ENCODE measurements at places on chromosomes 12 and 14.

GRCh38 chr12:52699960-52700359, 3.4 kb downstream of the KRT77 start:
- DNase-seq = no peak

- no peak for DNase-seq
These were observed 3.0 kb upstream of the RBMS2 start for GRCh38 chr12:56518570-56518969.

DNA sequence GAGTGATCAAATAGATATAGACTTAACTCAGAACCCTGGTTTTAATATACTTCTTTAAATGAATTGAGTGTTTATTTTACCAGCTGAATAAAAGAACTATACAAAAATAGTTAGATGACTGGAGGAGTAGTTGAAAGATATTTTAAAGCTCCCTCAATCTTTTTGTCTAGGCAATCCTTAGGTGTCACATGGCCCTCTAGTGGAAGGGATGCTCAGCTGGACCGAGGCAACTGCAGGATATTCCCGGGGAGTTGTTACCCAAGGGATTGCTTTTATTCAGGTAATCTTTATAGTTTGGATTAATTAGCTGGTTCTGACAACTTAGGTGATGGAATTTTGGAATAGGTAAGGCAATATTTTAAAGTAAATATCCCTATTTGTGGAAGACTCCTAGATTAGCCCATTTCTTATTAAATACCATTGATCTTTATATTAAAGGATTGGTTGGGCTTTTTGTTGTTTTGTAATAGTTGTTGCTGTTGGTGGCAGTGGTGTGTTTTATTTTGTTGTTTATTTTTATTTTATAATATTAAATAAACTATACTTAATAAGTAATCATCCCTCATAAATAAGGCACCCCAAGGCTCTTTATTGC, 57.1 kb downstream of the ZDHHC17 start:
- DNase-seq = no peak

DNA sequence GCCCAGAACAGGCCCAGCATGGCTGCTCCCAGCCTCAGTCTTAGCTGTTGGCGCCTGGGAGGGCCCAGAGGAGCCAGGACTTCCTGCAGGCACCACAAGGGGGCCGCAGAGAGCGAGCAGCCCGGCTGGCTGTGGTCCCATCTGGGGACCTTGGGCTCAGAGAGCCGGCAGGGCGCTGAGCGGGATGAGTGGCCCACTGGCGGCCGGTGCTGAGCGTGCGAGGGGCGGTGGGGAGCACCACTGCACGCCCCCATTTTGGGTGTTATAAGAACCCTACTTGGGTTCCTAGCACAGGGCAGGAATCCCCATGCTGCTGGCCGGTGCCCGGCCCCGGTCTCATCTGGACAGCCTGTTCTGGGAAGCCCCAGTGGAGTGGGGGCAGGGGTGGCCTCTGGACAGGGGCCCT, 25.9 kb upstream of the CRIP2 start:
- no peak for DNase-seq

- DNase-seq = no peak
These were observed 21.8 kb downstream of the VPS37B start for GRCh38 chr12:122874081-122874480.

GRCh38 chr12:26271889-26272492, 76.6 kb downstream of the SSPN start:
- no peak for DNase-seq

- no peak for DNase-seq
These were observed 4.8 kb downstream of the MEG3 start for GRCh38 chr14:100830681-100831080.

GRCh38 chr14:77086951-77087350, 11.1 kb upstream of the CIPC start:
- DNase-seq = no peak

DNA sequence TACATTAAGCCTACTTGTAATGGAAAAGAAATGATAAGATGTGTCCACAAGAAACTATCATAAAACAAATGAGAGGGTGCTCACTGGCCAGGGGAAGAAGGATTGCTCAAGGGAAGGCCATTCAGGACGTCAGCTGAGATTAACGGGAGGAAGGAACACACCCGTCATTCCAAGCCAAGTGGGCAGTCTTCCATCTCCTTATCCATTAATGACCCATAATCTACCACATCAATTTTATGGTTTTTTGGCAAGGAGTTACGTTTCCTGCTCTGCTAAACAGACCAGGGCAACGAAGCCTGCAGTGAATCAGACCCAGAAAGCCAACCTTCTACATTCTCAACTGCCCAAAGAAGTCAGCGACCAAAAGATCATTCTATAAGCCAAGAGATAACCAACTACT, 25.1 kb downstream of the PRKAB1 start:
- no peak for DNase-seq

DNA sequence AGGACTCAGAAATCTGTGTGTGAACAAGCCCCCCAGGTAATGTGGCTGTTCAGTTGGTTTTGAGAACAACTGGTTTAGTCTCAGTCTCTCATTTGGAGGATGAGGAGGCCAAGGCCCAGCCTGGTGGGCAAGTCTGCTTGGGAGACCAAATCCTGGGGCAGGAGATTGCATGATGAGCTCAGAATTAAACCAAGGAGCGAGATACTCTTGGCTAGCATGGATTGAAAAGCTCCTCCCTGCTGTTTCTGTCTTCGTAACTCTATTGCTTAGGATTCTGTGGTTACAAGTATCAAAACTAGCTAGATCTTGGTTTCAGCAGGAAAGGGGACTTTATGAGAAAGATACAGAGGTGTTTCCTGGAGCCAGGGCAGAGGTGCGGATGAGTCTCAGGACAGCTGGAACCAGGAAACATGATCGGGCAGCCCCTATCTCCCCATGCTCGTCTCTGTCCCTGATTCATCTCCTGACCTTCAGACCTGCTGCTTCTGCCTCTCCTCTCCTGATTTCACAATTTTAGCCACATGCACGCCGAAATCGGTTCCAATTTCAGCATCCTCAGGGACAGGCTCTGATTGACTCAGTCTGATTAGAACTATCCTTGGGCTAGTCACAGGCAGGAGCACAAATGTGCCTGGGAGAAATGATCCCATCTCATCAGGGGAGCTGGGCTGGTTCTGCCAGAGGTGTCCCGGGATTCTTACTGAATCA, 40.2 kb upstream of the RIN3 start:
- DNase-seq = no peak

- DNase-seq = no peak
These were observed 69.2 kb downstream of the SLC25A47 start for GRCh38 chr14:100392356-100392755.
